Activated CD8-positive, alpha-beta memory T cell treated with anti-CD3 and anti-CD28 coated beads, Interleukin-2, amount 10 ng/mL, durations not matched to agents 7 days and 5 days (primary cell): ENCODE measurements at places on chromosomes 5 and 9. TPM values are rescaled to one million over a fixed set of nuclear protein-coding genes. Genes with fewer than 3 reads are reported as not detected.

- H3K27me3 ChIP-seq: peaks cover 10% of the 10 kb centered on the region
- no peaks in the 10 kb centered on the region for H3K36me3 ChIP-seq
- H3K27ac ChIP-seq: no peak overlapping the region
- H3K4me1 ChIP-seq: no peaks in the 10 kb centered on the region
These were observed 48.3 kb upstream of the RNF130 start for GRCh38 chr5:180119903-180120236.

DNA sequence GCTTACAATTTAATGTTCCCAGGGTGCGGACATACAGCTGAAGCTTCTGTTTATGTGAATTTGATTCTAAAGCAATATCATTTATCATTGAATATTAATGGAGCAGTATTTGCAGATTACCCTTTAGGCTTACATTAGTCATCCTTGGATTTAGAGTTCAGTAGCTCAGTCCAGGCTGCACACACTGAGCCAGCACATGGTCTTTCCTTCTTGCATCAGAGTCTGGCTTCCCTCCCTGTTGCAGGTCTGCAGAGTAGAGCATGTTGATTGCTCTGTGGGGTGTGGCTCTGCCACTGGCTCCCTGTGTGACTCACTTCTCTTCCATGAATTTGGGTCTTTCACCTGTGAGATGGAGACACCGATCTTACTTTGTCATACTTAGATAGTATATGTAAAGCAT is 36.8 kb downstream of the NSG2 start:
- no peaks in the 10 kb centered on the region for H3K36me3 ChIP-seq
- no peak for DNase-seq
- H3K4me1 ChIP-seq: no peaks in the 10 kb centered on the region
- no peak overlapping the region for H3K27ac ChIP-seq
- H3K4me3 ChIP-seq: no peak overlapping the region

DNA sequence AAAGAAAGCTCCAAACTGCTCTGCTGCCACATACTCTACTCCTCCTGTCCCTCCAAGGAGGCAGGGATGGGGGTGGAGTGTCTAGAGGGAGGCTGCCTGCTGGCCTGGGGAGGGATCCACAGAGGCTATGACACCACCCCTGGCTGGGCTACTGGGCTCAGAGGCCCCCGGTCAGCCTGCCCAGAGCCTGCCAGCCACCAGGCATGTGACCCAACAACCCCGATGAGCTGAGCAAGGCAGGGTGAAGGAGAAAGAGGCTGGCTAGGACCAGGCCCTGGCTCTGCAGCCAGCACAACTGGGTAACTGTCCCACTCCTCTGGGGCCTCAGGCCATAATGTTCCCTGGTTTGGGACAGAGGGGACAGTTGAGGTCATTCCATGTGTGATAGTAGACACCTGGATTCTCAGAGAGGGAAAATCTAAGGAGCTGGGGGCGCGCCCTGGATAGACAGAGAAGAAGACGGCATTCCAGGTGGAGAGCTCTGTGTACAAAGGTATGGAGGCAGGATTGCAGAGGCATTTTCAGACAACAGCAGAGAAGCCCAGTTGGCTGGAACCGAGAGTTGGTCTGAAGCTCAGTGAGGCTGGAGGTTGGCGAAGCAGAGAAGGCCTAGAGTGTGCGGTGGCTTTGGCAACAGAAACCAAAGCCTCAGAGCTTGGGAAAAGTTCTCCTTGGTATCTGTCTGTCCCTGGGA is 33.8 kb upstream of the IL17B start:
- no peaks in the 10 kb centered on the region for H3K36me3 ChIP-seq
- H3K4me3 ChIP-seq: no peak overlapping the region
- H3K27me3 ChIP-seq: peaks cover 3% of the 10 kb centered on the region
- no peak for DNase-seq

GRCh38 chr5:94276048-94276447 is 342.4 kb downstream of the KIAA0825 start:
- H3K27ac ChIP-seq: no peak overlapping the region
- H3K36me3 ChIP-seq: peaks cover 1% of the 10 kb centered on the region
- no peaks in the 10 kb centered on the region for H3K4me1 ChIP-seq
- no peaks in the 10 kb centered on the region for H3K27me3 ChIP-seq

DNA sequence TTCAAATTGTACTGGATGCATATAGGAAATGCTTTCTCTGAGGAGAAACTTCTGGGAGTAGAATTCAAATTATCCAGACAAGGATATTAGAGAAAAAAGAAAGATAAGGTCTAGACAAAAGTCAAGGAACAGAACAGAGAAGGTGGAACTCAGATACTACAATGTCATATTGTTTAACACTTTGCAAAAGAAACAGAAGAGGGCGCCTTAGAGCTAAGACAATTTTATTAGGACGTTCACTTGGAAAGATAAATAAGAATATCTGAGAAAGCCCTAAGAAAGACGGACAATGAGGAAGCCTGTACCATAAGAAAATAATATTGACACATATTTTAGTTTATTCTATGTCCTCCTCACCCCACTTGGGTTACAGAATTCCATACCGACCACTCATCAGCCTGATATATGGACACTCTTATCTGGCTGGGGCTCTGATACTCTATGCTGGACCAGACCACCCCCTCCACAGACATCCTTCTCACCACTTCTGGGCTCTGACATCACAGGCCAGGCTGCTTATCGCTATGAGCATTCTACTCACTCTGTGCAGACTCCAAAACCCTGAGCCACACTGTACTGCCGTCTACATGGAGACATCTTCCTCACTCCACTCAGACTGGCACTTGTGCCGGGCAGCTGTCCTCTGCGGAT is 9.1 kb upstream of the AK3 start:
- no peak for DNase-seq
- H3K4me3 ChIP-seq: no peak overlapping the region
- H3K27ac ChIP-seq: no peak overlapping the region
- H3K27me3 ChIP-seq: peaks cover 2% of the 10 kb centered on the region
- no peaks in the 10 kb centered on the region for H3K36me3 ChIP-seq
- peaks cover 7% of the 10 kb centered on the region for H3K4me1 ChIP-seq

DNA sequence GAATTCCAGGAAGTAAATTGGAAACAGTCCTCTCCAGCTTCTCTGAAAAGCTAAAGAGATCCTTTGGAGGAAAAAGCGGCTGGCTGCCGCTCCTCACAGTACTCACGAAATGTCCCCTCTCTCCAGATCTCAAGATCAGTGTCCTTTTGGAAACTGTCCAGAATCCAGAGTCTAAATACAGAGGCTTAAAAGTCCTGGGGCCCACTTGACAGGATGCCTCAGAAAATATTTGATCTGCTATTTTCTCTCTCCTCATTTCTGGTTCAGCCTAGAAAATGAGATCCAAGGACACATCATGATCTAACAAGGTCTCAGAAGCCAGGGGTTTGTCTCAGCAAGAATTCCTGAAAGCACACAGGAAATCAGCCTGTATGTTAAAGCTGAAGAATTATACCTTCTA is 7.2 kb downstream of the C1QTNF2 start:
- H3K4me1 ChIP-seq: no peaks in the 10 kb centered on the region
- no peaks in the 10 kb centered on the region for H3K36me3 ChIP-seq

- H3K36me3 ChIP-seq: no peaks in the 10 kb centered on the region
- no peaks in the 10 kb centered on the region for H3K27me3 ChIP-seq
- no peaks in the 10 kb centered on the region for H3K4me1 ChIP-seq
- H3K4me3 ChIP-seq: no peak overlapping the region
- no peak overlapping the region for H3K27ac ChIP-seq
These were observed 1922.1 kb upstream of the WWC1 start for GRCh38 chr5:166369346-166369745.

DNA sequence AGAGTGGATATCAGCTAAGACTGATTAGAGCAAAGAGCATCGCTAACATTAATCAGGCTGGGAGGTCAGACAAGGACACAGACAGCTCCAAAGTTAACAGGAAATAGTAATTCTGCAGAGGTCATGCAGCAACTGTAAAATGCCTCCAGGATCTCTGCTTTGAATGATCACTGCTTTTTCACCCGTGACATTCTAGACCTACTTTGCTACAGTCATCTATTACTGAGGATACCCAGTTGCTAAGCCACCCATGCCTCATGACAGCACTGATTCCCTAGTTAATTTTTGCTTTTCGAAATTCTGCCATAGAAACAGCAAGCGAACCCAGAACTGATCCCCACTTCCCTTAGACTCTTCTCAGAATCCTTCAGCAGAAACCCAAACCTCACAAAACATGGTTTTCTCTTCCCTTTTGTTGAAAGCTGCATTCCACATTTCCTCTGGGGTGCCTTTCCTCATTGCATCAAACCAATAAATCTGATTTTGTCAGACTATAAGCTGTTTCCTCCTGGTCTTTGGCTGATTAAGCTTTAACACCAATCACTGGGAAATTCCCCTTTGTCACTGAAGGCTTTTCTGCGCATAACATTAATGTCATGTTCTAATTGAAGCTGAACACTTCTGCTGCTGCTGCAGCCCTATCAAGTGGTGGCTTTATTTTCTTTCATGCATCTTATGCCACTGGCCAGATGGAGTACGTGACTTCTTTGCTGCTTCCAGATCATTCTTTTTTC is 201.1 kb upstream of the CHD1 start:
- H3K27me3 ChIP-seq: no peaks in the 10 kb centered on the region
- DNase-seq: no peak
- no peak overlapping the region for H3K4me3 ChIP-seq
- no peaks in the 10 kb centered on the region for H3K4me1 ChIP-seq

DNA sequence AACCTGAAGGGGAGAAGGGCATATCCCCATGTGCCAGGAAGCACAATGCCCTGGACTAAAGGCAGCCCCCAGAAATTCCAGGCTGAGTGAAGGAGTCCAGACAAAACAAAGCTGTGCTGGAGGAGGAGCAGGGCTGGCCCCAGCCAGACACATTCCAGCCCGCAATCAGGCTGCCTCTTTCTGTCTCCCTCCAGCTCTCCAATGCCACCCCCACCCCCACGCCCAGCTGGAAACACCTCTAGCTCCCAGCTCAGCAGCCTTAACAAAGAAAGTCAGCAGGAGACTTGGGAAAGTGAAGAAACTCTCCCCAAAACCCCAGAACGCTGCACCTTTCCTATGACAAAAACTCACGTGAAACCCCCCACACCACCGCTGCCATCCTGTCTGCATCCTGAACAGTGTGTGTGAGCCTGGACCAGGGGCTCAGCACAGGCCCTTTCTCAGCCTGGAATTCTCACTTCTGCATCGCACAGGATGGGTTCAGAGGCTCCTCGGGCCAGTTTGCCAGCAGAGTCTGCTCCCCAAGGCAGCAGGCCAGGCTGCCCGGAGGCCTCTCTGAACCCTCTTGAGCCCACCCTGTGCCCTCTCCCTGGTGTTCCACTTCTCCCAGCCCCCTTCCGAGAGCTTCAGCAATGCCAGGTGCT is 96.2 kb upstream of the ICE1 start:
- no peaks in the 10 kb centered on the region for H3K36me3 ChIP-seq
- H3K4me3 ChIP-seq: no peak overlapping the region
- H3K4me1 ChIP-seq: no peaks in the 10 kb centered on the region
- no peaks in the 10 kb centered on the region for H3K27me3 ChIP-seq

DNA sequence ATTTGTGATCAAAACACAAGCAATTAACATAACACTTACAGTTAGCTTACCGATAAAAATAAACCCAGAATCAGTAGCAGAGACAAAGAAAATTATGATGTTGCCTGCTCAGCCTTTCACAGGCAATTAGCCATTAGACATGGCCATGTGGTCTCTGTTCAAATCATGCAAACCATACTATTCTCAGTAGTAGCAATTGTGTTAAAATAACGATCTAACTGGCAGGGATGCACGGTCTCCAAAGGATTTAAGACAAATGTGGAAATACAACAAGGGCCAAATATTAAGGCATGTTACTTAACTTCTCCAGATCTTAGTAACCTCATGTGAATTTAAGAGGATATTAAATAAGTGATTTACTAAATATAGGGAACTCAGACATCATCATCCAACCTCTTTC is 59.5 kb downstream of the PTBP3 start:
- no peak for DNase-seq
- H3K27ac ChIP-seq: no peak overlapping the region
- H3K36me3 ChIP-seq: peaks cover 35% of the 10 kb centered on the region

DNA sequence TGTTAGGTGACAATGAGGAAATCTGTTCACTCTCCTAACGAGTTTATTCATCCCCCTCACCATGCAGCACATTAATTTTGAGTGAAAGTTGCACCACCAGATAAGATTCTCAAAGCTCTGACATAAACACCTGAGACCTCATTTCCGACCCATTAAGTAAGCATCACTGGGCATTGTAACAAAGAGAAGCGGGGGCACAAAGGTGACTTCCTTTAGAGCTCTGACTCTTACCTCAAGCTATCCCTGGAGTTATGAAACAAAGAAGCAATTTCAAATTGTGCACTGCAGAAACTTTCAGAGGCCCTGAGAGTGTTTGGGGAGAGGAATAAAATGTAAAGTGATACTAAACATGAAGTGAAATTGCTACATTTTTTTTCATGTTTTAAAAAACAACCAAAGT is 29.5 kb downstream of the C5orf15 start:
- no peaks in the 10 kb centered on the region for H3K36me3 ChIP-seq
- no peaks in the 10 kb centered on the region for H3K4me1 ChIP-seq
- DNase-seq: no peak
- H3K27me3 ChIP-seq: no peaks in the 10 kb centered on the region
- H3K4me3 ChIP-seq: no peak overlapping the region
- H3K27ac ChIP-seq: no peak overlapping the region

- peaks cover 26% of the 10 kb centered on the region for H3K4me1 ChIP-seq
- DNase-seq: no peak
- peak overlapping the region; percentile 83 for H3K4me3 ChIP-seq
- H3K36me3 ChIP-seq: peaks cover 3% of the 10 kb centered on the region
- peak overlapping the region; percentile 71 for H3K27ac ChIP-seq
These were observed 1.1 kb upstream of the SNX24 start for GRCh38 chr5:122844136-122844909.

DNA sequence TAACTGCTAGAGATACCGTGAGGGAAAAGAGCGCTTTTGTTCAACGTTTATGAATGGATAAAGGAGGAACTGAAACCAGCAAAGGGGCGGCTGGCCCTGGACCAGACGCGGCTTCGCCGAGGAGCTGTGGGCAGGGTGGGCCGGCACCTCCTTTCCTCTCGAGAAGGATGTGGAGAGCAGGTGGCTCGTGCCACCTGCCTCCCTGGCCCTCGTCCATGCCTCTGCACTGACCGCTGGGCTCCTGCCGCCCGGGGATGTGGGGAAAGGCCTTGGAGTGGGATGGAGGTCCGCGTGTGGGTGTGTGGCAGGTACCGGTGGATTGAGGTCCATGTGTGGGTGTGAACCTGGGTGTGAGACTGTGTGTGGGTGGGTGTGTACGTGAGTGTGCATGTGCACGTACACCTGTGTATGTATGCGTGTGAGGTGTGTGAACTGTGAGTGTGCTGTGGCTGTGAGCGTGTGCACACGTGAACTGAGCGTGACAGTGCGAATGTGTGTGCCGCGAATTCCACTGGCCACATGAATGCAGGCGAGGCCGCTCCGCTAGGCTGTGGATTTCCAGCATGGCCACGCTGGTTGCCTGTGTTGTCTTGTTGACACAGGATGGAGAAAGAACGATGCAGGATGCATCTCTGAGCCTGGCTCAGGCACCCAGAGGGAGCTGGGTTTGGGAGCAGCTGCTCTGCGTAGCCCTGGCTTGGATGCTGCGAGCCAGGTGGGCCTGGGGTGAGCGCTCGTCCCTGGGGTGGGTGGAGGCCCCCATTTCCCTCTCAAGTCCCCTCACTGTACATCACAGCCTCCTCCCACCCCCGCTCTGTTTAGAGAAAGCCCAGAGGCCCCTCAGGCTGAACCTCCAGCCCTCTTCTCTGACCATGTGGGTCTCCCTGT is 4.4 kb upstream of the CEP72 start:
- H3K4me3 ChIP-seq: no peak overlapping the region
- DNase-seq: peak; percentile 36
- H3K4me1 ChIP-seq: peaks cover 10% of the 10 kb centered on the region
- peaks cover 2% of the 10 kb centered on the region for H3K36me3 ChIP-seq

KLF9 gene
- total RNA-seq: 12.0 TPM

LHX3 gene
- total RNA-seq: not detected

OR1Q1 gene
- not detected for total RNA-seq

POU5F2 gene
- 1.0 TPM for total RNA-seq

IFNA21 gene
- not detected for total RNA-seq
